ENCODE measurements at places on chromosomes 2 and 18.
A peak's percentile ranks its signal among the peaks of the same experiment; 100 is the strongest.

DNA sequence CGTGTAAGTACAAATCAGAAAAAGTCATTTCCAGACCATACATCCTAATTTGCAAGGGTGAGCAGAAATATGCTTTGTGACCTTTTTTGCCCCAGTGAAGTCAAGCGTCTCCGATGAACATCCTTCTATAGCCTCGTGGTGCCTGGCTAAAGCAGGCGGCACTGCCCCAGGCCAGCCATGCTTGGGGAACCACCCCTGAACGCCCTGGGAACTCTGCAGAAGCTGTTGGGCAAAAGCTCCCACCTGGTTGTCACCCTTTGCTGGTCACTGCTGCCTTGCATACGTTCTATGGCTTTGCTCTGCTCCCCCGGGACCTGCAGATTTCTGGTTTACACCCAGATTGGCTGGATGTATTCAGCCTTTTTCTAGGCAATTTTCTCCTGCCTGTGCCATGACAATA, 256.4 kb downstream of the SS18 start:
- DNase-seq = no peak

GRCh38 chr2:65605743-65606058, 173.3 kb upstream of the SPRED2 start:
- no peak for DNase-seq

GRCh38 chr18:3692691-3693090, 242.7 kb downstream of the TGIF1 start:
- DNase-seq = no peak

GRCh38 chr2:147364597-147364996, 480.2 kb upstream of the ACVR2A start:
- DNase-seq = no peak

GRCh38 chr2:244547-244946, 19.3 kb downstream of the SH3YL1 start:
- no peak for DNase-seq

- DNase-seq = no peak
Measured at GRCh38 chr2:71906357-71906973, 241.2 kb downstream of the CYP26B1 start.

GRCh38 chr2:39385172-39385571, 51.9 kb downstream of the MAP4K3 start:
- no peak for DNase-seq

DNA sequence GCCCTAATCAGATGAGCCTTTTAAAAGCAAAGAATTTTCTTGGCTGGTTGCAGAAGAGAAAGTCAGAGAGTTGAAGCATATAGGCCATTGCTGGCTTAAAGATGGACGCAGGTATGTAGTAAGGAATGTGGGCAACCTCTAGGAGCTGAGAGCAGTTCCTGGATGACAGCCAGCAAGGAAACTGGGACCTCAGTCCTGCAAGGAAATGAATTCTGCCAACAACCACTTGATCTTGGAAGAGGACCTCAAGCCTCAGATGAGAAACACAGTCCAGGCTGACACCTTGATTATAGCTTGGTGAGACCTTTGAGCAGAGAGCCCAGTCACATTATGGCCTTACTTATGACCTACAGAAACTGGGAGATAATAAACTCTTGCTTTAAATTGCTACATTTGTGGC, 15.7 kb downstream of the PHOSPHO2 start:
- DNase-seq = no peak

DNA sequence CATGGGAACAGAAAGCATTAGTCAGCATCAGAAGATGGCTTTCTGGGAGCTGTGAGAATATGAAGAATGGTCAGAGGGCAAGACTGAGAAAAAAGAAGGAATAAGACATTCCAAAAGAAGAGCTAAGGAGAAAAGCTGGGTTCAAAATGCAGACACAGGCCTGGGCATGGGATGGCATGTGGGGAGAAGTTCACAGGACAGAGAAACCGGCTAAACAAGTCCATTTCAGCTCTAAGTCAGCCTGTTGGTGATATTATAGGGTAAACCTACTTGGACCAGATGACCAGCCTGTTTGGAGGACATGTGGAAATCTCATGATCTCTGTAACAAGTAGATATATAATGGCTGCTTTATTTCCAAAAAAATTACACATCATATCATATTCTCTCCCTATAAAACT, 91.7 kb upstream of the MEIS1 start:
- no peak for DNase-seq

DNA sequence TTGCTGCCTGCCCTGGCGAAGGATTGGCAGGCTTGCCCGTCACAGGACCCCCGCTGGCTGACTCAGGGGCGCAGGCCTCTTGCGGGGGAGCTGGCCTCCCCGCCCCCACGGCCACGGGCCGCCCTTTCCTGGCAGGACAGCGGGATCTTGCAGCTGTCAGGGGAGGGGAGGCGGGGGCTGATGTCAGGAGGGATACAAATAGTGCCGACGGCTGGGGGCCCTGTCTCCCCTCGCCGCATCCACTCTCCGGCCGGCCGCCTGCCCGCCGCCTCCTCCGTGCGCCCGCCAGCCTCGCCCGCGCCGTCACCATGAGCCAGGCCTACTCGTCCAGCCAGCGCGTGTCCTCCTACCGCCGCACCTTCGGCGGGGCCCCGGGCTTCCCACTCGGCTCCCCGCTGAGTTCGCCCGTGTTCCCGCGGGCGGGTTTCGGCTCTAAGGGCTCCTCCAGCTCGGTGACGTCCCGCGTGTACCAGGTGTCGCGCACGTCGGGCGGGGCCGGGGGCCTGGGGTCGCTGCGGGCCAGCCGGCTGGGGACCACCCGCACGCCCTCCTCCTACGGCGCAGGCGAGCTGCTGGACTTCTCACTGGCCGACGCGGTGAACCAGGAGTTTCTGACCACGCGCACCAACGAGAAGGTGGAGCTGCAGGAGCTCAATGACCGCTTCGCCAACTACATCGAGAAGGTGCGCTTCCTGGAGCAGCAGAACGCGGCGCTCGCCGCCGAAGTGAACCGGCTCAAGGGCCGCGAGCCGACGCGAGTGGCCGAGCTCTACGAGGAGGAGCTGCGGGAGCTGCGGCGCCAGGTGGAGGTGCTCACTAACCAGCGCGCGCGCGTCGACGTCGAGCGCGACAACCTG, at the start of gene DES:
Gene DES, plus strand, starts transcription at position 223 of the 857 bp plus-strand sequence. Its CDS starts 86 bp downstream, at position 309.
- no peak for DNase-seq

DNA sequence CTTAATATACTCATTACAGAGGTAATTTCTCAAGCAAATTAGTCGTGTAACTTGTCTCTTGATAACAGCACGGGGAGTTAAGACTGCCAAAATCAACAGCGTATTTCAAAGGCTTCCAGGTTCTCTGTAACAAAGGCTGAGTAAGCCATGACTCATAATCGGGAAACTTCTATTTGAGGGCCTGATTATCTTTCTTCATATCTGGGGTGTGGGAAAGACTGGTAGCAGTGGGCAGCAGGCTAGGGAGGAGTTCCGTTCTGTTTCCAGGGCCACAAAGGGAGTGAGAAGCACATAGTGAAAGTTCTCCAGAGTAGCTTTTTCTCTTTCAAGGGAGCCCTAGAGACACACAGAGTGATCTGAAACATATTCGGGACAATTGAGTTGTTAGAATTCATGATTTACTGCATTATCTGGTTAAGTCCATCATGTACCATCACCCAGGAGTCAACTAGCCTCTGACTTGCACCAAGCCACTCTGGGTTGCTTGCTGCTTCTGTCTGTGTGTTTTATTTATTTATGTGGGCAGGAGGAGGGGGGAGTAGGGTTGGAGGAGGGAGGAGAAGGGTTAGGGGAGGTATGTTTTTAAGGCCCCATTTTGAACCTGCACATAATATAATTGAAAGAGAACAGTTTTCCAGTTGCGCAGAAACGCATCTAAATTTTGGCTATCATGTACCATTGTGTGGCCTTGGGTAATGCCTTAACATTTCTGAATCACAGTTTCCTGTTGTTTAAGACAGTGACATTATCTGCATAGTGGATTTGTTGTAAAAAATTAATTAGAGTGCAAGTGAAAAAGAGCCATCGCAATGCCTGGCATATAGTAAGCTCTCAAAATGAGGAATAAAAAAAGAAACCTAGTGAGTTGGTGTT, 80.5 kb upstream of the ITPRID2 start:
- DNase-seq = peak; percentile 63

GRCh38 chr2:74564222-74564621, 9.7 kb downstream of the DOK1 start:
- no peak for DNase-seq

GRCh38 chr2:219496825-219497494, 1.7 kb upstream of the GMPPA start:
- DNase-seq = no peak

DNA sequence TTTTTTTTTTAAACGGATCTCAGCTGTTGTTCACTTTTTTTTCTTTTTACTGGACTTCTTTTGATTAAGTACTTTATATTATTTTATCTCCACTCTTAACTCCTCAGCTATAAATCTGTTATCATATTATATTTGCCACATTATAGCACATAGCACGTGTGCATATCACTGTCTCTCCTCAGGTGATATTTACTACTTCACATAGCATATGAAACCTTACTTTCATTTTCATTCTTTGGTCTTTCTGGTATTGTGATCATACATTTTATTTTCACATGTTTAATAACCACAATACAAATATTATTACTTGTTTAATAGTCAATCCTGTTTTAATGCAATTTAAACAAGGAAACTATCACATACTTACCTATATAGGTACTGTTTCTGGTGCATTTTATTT, 993.1 kb upstream of the TMEFF2 start:
- no peak for DNase-seq

- no peak for DNase-seq
Measured at GRCh38 chr2:193336781-193337180, 1142.0 kb upstream of the TMEFF2 start.

GRCh38 chr18:31711365-31712172, 27.2 kb upstream of the B4GALT6 start:
- DNase-seq = no peak

- DNase-seq = peak; percentile 82
Measured at GRCh38 chr2:42987112-42987922, 194.9 kb upstream of the HAAO start.

- no peak for DNase-seq
Measured at GRCh38 chr2:232203166-232203891, 175.2 kb upstream of the ALPP start.

DNA sequence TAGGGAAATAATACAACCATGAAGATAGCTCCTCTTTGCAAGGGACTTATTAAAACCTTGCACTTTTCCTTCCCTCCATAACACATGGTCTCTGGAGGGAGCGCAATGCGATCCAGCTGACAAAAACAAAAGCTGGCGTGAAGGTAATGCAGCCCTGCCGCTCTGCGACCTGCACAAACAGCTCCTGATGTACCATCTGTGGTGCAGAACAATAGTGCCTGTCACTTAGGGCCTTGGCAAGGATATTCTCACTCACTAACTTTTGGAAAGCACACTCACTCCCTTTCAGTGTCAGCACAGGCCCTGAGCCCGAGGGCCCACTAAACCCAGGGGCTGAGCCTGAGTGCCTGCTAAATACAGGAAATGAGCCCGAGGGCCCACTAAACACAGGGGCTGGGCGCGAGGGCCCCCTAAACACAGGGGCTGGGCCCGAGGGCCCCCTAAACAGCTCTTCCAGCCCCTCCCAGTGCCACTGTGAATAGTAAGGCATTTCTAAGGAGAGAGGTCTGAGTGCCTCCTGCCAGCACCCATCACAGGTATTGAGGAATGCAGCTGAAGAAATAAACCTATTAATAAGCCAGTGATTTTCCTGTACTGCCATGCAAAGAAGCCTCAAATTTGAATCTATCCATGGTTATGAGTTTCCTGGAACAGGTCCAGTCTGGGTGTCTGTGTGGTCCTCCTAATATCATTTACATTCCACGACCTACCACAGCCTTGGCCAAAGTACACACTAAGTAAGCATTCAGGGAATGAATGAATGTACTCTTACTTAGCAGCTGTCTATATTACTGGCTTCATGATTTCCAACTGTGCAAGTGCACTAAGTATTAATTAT, 9.3 kb downstream of the L3MBTL4 start:
- no peak for DNase-seq

GRCh38 chr2:19209575-19210341, 148.7 kb downstream of the OSR1 start:
- no peak for DNase-seq

GRCh38 chr2:204880928-204881327, 335.7 kb downstream of the PARD3B start:
- DNase-seq = no peak

DNA sequence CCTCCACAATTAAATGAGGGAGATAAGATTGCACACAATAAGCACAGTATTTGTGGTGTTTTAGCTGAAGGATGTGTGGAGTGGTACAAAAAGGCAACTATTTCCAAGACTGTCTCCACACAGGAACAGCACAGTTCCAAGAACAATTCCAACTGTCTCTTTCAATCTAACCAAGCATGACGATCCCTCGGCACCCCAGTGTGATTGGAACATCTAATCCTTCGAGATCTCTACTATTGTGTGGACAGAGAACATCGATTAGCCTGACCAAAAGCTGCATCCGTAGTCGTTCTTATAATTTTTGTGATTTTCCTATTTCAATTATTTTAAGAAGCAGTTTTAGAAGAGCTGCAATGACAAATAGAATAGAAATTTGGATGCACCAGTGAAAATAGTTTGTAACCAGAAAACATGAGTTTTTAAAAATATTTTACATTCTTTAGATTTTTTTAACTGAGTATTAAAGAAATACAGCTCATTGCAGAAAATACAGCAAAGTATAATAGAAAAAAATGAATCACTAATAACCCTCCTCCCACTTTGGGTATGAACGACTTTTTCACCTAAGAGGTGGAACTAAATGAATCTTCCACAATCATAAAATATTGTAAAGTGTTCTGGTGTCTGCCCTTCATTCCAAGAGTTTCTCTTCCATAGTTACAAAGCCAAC, 76.4 kb upstream of the CABLES1 start:
- no peak for DNase-seq

DNA sequence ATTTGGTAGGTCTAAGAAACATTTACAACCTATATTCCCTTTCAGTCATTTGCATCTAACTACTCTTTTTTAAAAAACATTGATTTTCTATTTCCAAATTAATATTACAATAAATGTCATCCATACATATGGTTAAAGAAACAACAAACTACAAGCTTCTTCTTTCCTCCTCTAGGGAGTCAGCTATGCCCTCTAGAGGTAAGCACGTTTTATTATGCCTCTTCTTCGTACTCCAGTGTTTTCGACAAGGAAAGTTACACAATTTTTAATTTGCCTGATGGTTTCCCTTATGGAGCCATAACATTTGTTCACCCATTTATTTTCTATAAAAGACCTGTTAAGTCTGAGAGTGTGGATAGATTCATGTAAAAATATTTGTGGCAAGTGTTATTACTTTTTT, 183.4 kb upstream of the CDH7 start:
- no peak for DNase-seq

DNA sequence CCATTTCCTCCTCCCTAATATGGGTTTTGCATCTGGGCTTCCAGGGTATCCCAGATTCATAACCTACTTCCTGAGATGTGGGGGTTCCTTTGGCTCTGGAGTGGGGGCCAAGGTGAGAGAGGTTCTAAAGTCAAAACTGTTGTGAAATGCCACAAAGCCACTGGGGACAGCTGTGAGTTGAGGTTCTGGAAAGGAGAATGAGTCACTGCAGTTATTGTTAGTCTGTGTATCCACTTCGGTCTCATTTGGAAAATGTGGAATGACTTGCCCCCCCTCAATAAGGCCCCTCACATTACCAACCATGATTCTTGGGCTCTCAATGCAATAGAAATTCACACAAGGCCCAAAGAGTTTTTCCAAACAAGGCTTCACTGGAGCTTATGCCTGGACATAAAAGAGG, 51.1 kb upstream of the LGALSL start:
- DNase-seq = no peak

- DNase-seq = no peak
Measured at GRCh38 chr2:109058191-109058632, 69.2 kb upstream of the EDAR start.

Measured in RWPE2 (cell line).